ENCODE measurements at places on chromosomes 16 and 17. TPM values are rescaled to one million over a fixed set of nuclear protein-coding genes. Genes with fewer than 3 reads are reported as not detected.
A peak's percentile ranks its signal among the peaks of the same experiment; 100 is the strongest.

- peaks cover 3% of the 10 kb centered on the region for H3K36me3 ChIP-seq
- no peak overlapping the region for H3K27ac ChIP-seq
- H3K4me3 ChIP-seq, result no peak overlapping the region
- no peaks in the 10 kb centered on the region for H3K27me3 ChIP-seq
- no peaks in the 10 kb centered on the region for H3K4me1 ChIP-seq
- no peak for DNase-seq
These were observed 9.5 kb upstream of the PPP1R27 start for GRCh38 chr17:81844327-81844851.

- H3K27me3 ChIP-seq, result no peaks in the 10 kb centered on the region
- H3K4me3 ChIP-seq, result no peak overlapping the region
- no peak for DNase-seq
- no peaks in the 10 kb centered on the region for H3K4me1 ChIP-seq
- no peaks in the 10 kb centered on the region for H3K36me3 ChIP-seq
These were observed 1.7 kb downstream of the RPH3AL start for GRCh38 chr17:350706-351448.

GRB2 gene
- 224 TPM for total RNA-seq

TAT gene
- not detected for total RNA-seq

DNA sequence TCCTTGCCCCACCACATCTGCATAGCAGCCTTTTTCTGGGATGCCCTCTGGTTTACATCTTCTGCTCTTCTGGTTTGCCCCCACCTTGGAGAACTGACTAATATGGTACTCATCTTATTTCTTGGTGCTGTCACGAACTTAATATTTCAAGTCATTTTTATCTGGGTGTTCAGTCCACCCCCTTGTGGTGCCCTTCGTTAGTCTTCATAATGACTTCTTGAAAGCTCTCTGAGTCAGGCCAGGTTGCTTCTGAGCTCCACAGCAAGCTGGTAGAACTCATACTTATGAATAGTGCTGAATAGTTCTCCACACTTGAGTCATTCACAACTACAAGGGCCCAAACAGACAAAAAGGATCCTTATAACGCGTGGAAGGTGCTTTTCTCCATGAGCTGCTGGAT lies 35.8 kb upstream of the TEKT3 start:
- H3K27ac ChIP-seq, result no peak overlapping the region
- no peaks in the 10 kb centered on the region for H3K36me3 ChIP-seq
- H3K27me3 ChIP-seq, result no peaks in the 10 kb centered on the region
- DNase-seq, result no peak
- H3K4me3 ChIP-seq, result no peak overlapping the region

DNA sequence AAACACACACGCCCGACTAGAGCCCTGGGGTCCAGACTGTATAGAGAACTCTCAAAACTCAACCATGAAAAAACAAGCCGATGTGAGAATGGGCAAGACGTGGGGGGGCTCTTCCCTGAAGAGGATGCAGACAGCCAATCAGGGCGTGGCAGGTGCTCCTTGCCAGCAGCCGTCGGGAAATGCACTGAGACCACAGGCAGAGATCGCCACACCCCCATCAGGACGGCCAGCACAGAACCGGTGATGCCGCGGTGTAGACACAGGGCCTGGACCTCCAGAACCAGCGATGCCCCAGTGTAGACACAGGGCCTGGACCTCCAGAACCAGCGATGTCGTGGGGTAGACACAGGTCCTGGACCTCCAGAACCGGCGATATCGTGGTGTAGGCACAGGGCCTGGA lies 169.2 kb downstream of the LAT start:
- H3K4me3 ChIP-seq, result no peak overlapping the region
- no peak for DNase-seq
- no peaks in the 10 kb centered on the region for H3K36me3 ChIP-seq
- H3K27me3 ChIP-seq, result no peaks in the 10 kb centered on the region

- H3K4me3 ChIP-seq, result no peak overlapping the region
- H3K36me3 ChIP-seq, result peaks cover 1% of the 10 kb centered on the region
- H3K27ac ChIP-seq, result no peak overlapping the region
These were observed 184.4 kb downstream of the AATF start for GRCh38 chr17:37133136-37133535.

DNA sequence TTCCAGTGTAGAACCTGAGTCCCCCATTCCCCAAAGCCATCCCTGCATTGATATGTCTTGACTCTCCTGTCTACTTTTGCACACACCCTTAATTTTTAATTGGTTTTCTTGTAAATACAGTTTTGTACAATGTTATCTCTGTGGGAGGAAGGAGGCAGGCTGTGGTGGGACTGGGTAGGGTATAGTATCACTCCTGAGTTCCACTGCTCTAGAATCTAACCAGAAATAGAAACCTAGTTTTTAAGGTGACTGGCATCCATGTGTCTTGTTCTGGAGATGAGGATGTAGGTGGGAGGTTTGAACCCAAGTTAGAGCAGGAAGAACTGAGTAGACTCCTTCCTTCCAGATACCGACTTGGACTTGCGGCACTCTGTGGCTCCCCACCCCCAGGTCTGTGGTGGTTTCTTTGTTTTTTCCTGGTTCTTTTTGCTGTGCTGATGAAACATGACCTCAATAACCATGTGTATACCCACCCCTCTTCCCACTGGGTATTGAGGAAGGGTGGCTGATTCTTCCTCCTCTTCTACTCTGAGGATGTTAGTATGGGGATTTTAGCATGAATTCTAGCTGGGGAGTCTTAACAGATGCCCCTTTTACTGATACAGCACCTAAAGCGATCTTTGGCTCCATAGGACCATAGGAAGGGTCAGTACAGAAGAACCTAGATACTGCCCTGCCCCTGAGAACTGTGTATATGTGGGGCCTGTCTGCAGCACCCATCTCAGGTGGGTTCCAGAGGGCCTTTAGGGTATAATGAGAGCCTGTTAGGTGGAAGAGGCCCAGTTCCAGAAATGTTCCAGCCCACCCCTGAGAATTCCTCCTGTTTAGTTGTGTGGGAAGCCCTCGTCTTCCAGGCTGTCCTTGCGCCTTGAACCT lies 48.7 kb downstream of the SF3B3 start:
- H3K4me1 ChIP-seq, result peaks cover 5% of the 10 kb centered on the region
- peak overlapping the region; percentile 10 for H3K27ac ChIP-seq
- H3K36me3 ChIP-seq, result peaks cover 10% of the 10 kb centered on the region
- no peaks in the 10 kb centered on the region for H3K27me3 ChIP-seq
- no peak for DNase-seq

KRTAP1-1 gene
- not detected for total RNA-seq

DNA sequence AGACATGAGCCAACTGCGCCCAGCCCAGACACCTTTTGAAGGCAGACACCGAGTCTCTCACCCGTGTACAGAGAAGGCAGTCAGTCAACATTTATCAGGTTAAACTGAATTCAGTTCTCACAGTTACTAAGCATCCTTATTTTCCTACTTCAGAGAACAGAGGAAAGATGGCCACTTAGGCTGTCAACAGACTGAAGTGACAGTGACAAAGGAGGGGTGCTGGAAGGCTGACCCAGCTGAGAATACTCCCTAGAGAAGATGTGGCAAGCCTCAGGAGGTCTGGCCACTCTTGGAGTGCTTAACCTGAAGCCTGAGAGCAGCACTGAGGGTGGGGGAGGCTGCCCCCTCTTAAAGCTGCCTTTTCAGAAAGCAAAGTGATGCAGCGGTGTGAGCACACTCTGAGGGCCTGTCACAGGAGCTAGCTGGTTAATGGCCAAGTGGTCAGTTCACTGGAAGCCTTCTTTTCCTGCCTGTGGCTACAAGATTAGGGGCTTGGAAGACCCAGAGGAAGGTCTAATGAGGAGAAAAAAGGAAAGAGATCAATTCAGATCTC lies 51.0 kb upstream of the SREBF1 start:
- H3K36me3 ChIP-seq, result no peaks in the 10 kb centered on the region
- H3K4me1 ChIP-seq, result peaks cover 9% of the 10 kb centered on the region
- H3K27ac ChIP-seq, result no peak overlapping the region
- no peak for DNase-seq
- H3K4me3 ChIP-seq, result no peak overlapping the region

- no peak within 1 kb of the TSS for H3K27ac ChIP-seq
- peaks cover 16% of the 10 kb centered on the region for H3K36me3 ChIP-seq
- H3K27me3 ChIP-seq, result no peaks in the 10 kb centered on the region
These were observed at the start of gene CACNB1 for GRCh38 chr17:39197380-39198185. TSS of gene CACNB1 (minus strand) at chr17:39197669. CDS start at chr17:39197495, 174 bp downstream.

ZNF594 gene
- 38.9 TPM for total RNA-seq

DUS1L gene
- total RNA-seq, result 112 TPM

DNA sequence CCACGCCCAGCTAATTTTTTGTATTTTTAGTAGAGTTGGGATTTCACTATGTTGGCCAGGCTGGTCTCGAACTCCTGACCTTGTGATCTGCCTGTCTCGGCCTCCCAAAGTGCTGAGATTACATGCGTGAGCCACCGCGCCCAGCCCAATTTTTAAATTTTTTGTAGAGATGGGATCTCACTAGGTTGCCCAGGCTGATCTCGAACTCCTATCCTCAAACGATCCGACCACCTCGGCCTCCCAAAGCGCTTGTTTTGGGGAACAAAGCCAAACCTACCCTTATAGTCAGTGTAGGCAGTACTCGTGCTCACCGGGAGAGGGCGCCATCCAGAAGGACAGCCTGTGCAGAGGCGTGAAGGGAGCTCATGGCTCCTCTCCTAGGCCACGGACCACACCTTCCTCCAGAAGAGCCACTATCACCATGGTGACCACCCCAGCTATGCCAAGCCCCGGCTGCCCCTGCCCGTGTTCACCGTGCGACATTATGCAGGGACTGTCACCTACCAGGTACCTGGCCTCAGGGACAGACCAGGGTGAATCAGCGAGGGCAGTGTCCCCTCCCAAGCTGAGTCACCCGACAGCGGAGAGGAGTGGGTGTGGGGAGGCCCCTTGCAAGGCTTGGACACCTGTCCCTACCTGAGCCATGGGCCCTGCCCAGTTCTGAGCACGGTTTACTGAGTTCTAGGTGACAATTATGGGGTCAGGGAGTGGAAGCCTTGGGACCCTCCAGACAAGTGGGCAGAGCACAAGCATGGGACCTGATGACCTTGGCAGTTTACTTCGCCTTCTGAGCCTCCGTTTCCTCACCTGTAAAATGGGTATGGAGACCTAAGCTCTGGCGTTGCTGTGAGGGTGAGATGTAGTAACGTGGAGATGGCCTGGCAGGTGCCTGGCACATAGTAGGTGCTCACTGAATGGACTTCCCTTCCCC lies 13.7 kb downstream of the MYO15B start:
- no peaks in the 10 kb centered on the region for H3K4me1 ChIP-seq
- H3K27ac ChIP-seq, result no peak overlapping the region

DNA sequence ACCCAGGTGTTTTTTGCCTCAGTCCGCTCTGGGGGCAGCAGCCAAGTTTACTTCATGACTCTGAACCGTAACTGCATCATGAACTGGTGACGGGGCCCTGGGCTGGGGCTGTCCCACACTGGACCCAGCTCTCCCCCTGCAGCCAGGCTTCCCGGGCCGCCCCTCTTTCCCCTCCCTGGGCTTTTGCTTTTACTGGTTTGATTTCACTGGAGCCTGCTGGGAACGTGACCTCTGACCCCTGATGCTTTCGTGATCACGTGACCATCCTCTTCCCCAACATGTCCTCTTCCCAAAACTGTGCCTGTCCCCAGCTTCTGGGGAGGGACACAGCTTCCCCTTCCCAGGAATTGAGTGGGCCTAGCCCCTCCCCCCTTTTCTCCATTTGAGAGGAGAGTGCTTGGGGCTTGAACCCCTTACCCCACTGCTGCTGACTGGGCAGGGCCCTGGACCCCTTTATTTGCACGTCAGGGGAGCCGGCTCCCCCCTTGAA lies 2.1 kb upstream of the C17orf107 start:
- H3K36me3 ChIP-seq, result peaks cover 48% of the 10 kb centered on the region
- no peak overlapping the region for H3K27ac ChIP-seq
- peak; percentile 25 for DNase-seq
- H3K27me3 ChIP-seq, result peaks cover 19% of the 10 kb centered on the region
- H3K4me1 ChIP-seq, result peaks cover 32% of the 10 kb centered on the region
- no peak overlapping the region for H3K4me3 ChIP-seq

SGCA gene
- 3.8 TPM for total RNA-seq

PPM1E gene
- not detected for total RNA-seq

GRCh38 chr17:38419508-38419981 lies 8.7 kb upstream of the ARHGAP23 start:
- no peaks in the 10 kb centered on the region for H3K36me3 ChIP-seq
- no peak for DNase-seq
- peaks cover 39% of the 10 kb centered on the region for H3K27me3 ChIP-seq
- H3K4me1 ChIP-seq, result peaks cover 8% of the 10 kb centered on the region
- no peak overlapping the region for H3K4me3 ChIP-seq

DNA sequence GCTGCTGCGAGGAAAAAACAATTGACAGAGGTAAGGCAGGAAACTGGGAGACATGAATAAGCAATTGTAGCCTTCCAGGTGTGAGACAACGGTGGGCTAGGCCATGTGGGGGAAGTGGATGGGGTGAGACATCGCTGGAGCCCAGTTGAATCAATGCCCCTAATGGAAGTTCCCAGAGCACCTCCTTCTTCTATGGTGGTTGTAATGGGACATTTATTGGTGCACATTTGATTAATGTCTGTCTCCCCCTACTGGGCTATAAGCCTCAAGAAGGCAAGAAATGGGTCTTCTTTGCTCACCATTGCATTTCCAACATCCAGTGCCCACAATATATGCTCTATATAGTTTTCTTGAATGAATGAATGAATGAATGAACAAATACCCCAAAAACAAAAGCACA lies 22.7 kb upstream of the CD300E start:
- peak; percentile 60 for DNase-seq
- H3K27ac ChIP-seq, result no peak overlapping the region
- peaks cover 8% of the 10 kb centered on the region for H3K27me3 ChIP-seq
- H3K4me1 ChIP-seq, result peaks cover 37% of the 10 kb centered on the region

GRCh38 chr16:27398894-27399853 lies 2.8 kb upstream of the IL21R start:
- H3K27ac ChIP-seq, result peak overlapping the region; percentile 82
- H3K4me1 ChIP-seq, result peaks cover 72% of the 10 kb centered on the region
- DNase-seq, result peak; percentile 82
- peak overlapping the region; percentile 24 for H3K4me3 ChIP-seq
- no peaks in the 10 kb centered on the region for H3K27me3 ChIP-seq
- no peaks in the 10 kb centered on the region for H3K36me3 ChIP-seq

GLIS2 gene
- total RNA-seq, result not detected

GRCh38 chr16:62967163-62967562 lies 930.9 kb upstream of the CDH8 start:
- H3K4me1 ChIP-seq, result no peaks in the 10 kb centered on the region
- DNase-seq, result no peak
- H3K36me3 ChIP-seq, result no peaks in the 10 kb centered on the region
- H3K27me3 ChIP-seq, result no peaks in the 10 kb centered on the region
- no peak overlapping the region for H3K4me3 ChIP-seq
- no peak overlapping the region for H3K27ac ChIP-seq

- DNase-seq, result no peak
- no peaks in the 10 kb centered on the region for H3K36me3 ChIP-seq
- no peaks in the 10 kb centered on the region for H3K27me3 ChIP-seq
These were observed 283.3 kb upstream of the CDH5 start for GRCh38 chr16:66083171-66083570.

- DNase-seq, result no peak
- H3K4me3 ChIP-seq, result no peak overlapping the region
- no peak overlapping the region for H3K27ac ChIP-seq
- H3K27me3 ChIP-seq, result no peaks in the 10 kb centered on the region
- H3K4me1 ChIP-seq, result no peaks in the 10 kb centered on the region
These were observed 13.8 kb downstream of the PKD1 start for GRCh38 chr16:2121853-2122252.

GRCh38 chr17:1217089-1217385 lies 37.3 kb upstream of the ABR start:
- no peak overlapping the region for H3K4me3 ChIP-seq
- no peaks in the 10 kb centered on the region for H3K27me3 ChIP-seq
- DNase-seq, result no peak

SPNS2 gene
- 0.66 TPM for total RNA-seq

MSLN gene
- not detected for total RNA-seq

- H3K27me3 ChIP-seq, result no peaks in the 10 kb centered on the region
- H3K36me3 ChIP-seq, result no peaks in the 10 kb centered on the region
- no peaks in the 10 kb centered on the region for H3K4me1 ChIP-seq
- H3K4me3 ChIP-seq, result no peak overlapping the region
These were observed 57.8 kb upstream of the MMP2 start for GRCh38 chr16:55421226-55421625.

CIBAR2 gene
- not detected for total RNA-seq
